GM23338 (cell line): ENCODE measurements at places on chromosomes 12 and 14.

- DNase-seq: peak; percentile 28
Measured at GRCh38 chr14:38199076-38199475, 8.6 kb upstream of the SSTR1 start.

DNA sequence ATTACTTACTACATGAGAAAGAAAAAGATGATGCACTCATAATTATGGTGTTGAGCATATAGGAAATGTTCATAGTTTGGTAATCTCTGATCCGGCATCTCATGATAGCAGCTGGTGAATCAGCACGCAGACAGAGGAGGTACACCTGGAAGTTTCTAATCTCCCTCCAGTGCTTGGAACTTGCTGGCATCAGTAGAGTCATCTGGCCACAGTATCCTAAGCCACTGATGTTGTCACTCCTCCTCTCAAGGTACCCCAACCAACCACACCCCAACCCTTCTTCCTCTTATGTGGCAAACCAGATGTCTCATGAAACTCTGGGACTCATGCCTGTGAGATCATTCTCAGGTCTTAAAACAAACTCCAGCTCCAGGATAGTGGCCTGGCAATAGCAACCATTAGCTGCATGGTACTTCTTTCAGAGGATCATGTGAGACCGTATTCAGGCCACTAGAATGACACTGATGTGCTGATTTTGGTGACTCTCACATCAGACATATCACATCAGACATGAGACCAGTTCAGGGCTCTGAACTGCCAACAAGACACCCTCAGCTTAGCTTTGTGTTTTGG is 143.0 kb downstream of the RASSF9 start:
- no peak for DNase-seq

- DNase-seq: no peak
Measured at GRCh38 chr12:68368327-68368726, 36.2 kb upstream of the MDM1 start.

DNA sequence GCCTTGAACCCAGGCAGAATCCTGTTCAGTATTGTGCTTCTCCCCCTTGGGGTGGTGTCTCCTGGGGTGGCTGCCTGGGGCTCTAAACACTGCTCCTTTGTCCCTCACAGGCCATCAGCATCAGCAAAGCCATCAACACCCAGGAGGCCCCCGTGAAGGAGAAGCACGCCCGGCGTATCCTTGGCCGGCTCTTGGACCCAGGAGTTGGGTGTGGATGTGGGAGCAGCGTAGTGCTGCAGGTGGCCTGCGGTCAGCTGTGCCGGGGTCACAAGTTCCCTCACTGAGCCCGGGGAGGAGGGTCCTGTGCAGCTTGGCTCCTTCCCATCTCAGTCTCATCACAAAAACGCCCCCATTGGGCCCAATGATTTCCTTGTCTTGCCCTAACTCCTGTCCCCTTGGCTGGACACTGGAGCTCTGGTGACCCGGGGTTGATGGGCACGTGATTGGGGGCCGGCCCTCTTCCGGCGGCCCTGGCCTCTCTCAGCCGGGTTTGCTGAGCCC is 12.7 kb downstream of the HIP1R start:
- DNase-seq: no peak

DNA sequence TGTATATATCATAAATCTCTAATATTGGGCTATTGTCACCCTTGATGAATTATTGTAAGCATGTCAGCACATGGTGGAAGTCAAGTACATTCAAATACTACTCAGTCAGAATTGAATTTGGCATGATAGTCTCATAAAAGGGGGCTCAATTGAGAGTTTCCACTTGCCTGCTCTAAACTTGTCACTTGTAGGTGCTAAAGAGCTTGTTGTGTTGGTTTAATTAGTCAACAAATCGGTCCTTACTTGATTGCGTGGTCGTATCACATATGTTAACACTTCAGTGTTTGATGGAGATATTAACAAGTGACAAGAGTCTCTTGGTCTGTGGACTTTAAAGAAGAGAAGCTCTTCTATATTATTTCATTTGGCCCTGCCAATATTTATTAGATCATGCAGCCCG is 81.1 kb downstream of the NKX2-1 start:
- DNase-seq: no peak

DNA sequence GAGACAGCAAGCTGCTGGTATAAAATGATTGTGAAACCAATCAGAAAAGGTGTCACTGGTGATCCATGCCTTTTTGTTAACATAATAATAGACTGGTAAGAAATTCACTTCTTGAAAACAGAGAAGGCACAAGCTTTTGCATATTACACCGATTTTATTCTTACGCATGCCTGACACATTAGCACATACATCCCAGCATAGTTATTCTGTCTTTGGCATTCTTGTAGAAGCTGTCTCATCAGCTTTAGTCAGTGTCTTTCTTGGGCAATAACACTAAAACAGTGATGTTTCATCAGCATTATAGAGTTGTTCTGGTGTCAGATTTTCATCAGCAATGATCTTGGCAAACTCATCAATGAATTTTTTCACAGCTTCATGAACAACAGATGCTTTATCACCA is 283.4 kb upstream of the TMTC1 start:
- DNase-seq: no peak

- DNase-seq: no peak
Measured at GRCh38 chr14:100476012-100476822, 111.0 kb downstream of the BEGAIN start.

- peak; percentile 15 for DNase-seq
Measured at GRCh38 chr14:56659378-56659777, 79.8 kb downstream of the TMEM260 start.

DNA sequence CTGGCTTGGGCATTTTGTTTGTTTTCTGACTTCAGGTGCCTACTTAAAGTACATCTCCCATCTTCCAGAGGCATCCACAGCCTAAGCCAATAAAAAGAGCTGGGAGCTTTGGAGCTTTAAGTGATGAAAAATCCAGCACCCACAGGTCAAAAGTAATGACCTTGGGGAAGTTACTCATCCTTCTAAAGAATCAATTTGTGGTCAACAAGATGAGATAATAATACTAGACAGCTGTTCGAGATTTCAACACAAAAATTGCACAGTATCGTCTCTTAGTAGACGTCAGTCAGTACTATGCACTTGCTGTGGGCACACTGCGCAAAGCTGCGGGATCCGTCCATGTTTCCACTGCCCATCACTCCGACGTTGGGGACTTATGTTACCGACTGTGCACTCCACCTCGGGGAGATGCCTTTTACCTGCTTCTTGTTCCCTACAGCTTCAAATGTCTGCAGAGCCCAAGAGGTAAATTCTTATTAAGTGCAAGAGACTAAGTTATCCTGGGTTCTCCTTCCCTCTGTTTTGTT is 1.3 kb downstream of the ST8SIA1 start:
- no peak for DNase-seq

DNA sequence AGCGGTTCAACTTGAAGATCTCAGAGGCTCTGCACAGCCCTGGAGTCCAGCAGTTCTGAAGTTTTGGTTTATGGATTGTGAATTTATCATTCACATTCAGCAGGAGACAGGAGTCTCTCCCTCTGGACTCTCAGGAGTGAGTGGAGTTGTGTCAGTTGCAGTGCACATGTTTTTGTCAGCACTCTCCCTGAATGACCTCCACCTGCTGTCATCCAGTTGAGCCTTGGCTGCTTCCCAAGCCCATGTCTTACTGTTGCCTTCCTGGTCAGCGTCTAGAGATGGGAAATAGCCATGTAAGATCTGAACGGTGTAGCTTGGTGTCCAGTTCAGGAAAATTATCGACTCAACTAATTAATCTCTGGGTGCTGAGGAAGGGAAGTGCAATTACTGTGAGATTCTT is 133.2 kb downstream of the PRKCH start:
- DNase-seq: no peak

DNA sequence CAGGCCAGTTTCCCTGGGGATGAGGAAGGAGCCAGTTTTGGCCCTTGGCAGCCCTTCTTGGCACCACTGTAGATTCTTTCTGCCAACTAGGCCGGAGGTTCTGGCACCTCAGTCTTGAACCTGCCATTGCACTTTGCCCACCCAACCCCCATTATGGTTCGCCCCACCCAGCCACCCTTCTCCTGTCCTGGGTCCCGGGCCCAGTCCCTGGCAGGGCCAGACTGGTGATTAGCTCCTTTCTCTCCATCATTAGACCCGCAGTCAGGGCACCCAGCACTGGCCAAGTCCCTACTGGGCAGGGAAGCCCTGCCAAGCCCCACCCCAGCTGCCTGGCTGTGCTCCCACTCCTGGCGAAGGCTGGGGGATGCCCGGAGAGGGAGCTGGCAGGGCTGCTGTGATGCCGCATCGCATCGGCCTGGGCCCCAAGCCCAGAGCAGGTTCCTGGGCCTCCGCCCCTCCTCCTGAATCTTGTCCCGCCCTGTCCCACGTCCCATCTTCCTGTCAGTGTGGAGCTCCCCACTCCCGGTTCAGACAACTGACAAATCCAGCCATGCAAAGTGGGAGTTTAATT is 9.8 kb downstream of the FAM222A start:
- no peak for DNase-seq

- DNase-seq: no peak
Measured at GRCh38 chr12:96420277-96420835, 20.1 kb upstream of the CDK17 start.

DNA sequence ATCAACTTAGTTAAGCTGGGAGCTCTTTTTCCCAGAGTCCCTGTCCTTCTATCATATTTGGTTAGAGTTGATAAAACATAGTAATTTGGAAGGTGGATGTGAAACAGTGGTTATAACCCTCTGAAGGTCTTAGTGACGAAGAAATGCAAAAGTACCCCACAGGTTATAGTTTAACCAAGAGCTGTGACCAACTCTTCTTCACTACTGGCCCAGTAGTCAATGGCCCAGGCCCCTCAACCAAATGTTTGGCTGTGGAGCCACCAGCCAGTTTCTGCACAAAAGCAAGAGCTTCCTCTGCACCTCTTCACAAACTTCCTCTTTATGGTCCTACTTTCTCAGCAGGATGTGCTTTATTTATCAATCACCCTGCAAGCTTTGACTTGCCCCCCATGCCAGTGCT is 132.6 kb downstream of the BMP4 start:
- DNase-seq: no peak

GRCh38 chr14:76457841-76458240 is 81.9 kb downstream of the ESRRB start:
- no peak for DNase-seq

DNA sequence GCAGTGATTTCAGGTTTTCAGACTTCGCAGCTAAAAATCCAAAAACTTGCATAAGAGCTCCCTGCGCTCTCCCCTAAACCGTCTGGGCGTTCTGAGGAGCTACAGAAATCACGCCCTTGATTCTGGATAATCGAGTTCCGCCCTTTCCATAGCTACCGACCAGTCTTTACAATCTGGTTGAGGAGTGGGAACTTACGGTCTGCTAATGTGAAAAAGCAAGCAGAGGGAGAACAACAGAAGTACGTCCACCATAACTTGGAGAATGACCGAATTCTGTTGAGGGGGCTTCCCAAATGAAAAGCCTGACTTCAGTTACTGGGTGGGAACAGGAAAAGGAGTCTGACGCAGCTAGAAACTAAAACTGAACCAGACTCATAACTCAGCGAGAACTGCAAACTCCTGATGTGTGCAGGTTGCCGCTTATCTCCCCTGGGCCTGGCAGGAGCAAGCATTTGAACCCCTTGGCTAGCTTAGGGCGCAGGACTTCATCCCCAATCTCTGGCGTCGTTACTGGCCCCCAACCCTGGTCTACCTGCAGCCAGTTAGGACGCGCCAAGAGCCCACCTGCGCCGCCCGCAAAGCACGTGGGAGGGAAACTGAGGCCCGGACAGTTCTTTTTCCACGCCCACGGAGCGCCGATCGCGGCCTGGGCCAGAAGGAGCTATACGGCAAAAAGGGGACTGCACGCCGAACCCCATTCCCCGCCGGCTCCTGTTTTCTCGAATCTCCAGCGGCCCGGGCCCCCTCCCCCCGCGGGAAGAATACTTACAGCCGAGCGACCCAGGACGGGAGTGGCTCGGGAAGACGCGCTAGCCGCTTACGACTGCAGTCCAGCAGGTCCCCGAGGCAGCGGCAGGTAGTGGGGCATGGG is 838 bp downstream of the LRIG3 start:
- peak; percentile 38 for DNase-seq

DNA sequence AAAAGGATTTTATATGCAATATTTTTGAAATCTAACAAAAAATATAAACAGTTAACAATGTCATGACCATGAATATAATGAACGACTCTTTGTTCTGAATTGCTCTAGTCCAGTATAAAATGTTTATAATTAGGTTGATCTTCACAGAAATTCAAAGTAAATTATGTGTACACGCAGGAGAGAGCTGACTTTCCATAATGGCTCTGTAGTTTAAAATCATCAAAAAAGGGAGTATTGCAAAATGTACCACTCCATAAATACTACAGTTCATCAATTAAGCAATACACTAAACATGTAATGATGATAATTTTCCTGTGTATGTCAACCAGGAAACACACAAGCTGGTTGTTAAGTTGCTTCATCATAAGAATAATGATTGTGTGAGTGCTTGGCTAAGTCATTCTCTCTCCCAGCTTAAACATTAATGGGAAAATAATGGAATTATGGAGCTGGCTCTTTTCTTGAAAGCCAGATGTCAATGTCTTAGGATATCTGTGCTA is 189.5 kb upstream of the PLEKHG7 start:
- DNase-seq: no peak

DNA sequence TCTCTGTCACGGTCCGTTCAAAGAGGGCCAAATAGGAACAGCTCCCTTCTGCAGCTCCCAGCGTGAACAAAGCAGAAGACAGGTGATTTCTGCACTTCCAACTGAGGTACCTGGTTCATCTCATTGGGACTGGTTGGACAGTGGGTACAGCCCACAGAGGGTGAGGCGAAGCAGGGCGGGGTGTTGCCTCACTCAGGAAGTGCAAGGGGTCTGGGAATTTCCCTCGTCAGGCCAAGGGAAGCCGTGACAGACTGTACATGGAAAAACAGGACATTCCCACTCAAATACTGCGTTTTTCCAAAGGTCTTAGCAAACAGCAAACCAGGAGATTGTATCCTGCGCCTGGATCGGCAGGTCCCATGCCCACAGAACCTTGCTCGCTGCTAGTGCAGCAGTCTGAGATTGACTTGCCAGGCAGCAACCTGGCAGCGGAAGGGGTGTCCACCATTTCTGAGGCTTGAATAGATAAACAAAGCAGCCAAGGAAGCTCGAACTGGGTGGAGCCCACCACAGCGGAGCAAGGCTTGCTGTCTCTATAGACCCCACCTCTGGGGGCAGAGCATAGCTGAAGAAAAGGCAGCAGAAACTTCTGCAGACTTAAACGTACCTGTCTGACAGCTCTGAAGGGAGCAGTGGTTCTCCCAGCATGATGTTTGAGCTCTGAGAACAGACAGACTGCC is 22.7 kb downstream of the SLC38A1 start:
- DNase-seq: no peak

- DNase-seq: no peak
Measured at GRCh38 chr14:44995196-44995595, 33.2 kb downstream of the TOGARAM1 start.

- peak; percentile 10 for DNase-seq
Measured at GRCh38 chr14:52222901-52223300, 44.6 kb upstream of the PTGDR start.

- no peak for DNase-seq
Measured at GRCh38 chr14:92431199-92431725, 82.3 kb upstream of the RIN3 start.

- no peak for DNase-seq
Measured at GRCh38 chr14:78633752-78634151, 463.6 kb downstream of the NRXN3 start.
